ENCODE measurements at places on chromosomes 5 and 9.
A peak's percentile ranks its signal among the peaks of the same experiment; 100 is the strongest.

GRCh38 chr9:77848897-77849296, 182.7 kb downstream of the GNAQ start:
- DNase-seq = peak; percentile 91

- no peak for DNase-seq
Observed at GRCh38 chr9:114214181-114214580, 58.8 kb downstream of the COL27A1 start.

GRCh38 chr5:72947498-72947897, 8.3 kb upstream of the FCHO2 start:
- DNase-seq = no peak

GRCh38 chr5:150320044-150320613, 17.4 kb upstream of the ARSI start:
- peak; percentile 89 for DNase-seq

GRCh38 chr9:136140966-136141365, 22.3 kb upstream of the TMEM250 start:
- DNase-seq = no peak

DNA sequence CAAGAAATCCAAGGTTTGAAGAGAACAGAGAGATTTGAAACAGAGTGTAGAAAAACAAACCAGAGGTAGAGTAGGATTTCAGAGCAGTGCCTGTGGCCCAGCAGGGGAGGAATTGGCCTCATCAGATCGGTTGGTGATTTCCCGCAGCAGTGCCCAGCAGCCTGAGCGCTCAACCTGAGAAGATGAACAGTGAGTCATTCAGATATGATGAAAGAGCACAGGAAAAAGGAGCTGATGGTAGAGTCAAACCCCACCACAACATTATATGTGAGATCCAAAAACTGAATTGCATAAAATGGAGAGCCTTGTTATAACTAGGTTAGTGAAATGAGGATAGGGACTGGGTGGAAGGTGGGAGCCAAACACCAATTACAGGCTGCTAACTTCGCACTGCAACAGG, 248.9 kb downstream of the PIK3R1 start:
- DNase-seq = peak; percentile 90

GRCh38 chr9:36858805-36859375, 175.2 kb downstream of the PAX5 start:
- no peak for DNase-seq

DNA sequence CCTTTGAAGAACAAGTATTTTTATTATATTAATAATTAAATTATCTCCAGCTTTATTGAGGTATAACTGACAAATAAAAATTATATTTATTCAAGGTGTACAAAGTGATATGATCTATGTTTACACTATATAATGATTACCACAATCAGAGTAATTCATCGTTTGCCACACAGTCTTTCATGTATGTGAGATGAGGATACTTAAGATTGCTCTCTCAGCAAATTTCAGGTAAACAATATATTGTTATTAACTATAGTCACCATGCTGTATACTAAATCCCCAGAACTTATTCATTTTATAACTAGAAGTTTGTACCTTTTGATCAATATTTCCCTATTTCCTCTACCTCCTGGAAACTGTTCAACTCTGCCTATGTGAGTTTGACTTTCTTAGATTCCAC, 16.7 kb upstream of the CCNO start:
- no peak for DNase-seq

DNA sequence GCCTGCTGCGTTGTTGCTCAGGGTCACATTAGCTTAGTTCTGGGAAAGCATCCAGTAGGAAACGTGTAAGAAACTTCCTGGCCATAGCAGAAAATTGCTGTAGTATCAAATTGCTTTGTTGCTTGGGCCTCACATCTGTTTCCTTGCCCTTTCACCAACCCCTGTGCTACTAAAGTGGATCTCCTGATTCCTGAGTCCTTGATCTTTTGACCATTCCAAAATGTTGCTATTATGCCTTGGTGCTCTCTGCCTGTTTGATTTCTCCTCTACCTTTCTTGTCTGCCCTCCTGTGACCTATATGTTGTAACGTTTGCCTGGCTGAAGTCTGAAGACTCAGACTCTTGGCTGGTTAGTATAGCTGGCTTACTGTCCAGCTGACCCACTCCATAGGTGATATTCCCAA, 350.5 kb downstream of the ADGRV1 start:
- DNase-seq = peak; percentile 81

GRCh38 chr9:106779796-106780195, 83.2 kb upstream of the ZNF462 start:
- no peak for DNase-seq

DNA sequence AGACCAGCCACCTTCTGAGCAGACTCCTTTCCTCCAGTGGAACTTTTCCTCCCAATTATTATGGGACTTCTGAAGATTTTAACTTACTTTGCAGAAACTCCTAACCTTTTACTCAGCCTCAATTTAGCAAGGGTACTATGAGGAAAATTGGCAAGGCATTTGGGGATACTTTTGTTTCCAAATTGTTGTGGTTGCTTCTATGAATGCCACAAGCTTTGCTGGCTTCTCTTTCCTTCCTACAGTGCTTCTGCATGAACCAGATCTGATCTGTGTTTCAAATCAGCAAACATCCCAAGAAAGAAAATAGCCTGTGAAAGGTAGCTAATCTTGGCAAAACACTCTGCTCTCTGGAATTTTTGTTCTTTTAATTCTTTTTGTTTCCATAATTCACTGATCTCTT, 57.3 kb upstream of the TAF11L2 start:
- DNase-seq = peak; percentile 25

DNA sequence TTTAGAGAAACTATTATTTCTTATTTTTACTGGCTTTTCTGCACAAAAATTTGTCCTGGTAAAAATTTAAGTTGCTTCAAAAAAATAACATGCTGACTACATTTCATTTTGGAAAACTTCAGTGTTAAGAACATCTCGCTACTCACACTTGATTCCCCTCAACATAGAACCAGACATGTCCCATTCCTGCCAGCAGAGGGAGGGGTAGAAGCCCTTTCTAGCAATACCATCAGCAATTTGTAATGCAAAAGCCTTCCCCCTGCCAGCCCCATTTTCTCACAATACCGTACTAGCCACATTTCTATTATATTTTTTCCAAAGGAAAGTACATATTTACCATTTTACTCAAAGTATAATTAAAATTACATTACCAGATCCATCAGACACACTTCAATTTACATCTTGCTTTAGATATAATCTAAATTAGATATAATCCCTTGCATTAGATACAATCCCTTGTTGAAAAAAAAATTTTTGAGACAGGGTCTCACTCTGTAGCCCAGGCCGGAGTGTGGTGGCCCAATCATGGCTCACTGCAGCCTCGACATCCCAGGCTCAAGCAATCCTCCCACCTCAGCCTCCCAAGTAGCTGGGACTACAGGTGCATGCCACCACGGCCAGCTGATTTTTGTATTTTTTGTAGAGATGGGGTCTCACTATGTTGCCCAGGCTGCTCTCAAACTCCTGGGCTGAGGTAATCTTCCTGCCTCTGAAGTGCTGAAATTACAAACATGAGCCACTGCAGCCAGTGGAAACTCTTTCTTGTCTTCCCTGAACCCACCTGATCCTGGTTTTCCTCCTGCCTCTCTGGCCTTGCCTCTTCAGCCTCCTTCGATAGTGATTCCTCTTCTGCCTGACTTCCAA, 39.6 kb upstream of the IDNK start:
- peak; percentile 87 for DNase-seq

GRCh38 chr9:121638901-121639592, 12.4 kb upstream of the DAB2IP start:
- no peak for DNase-seq

GRCh38 chr9:136170006-136170901, 34.7 kb downstream of the LHX3 start:
- peak; percentile 22 for DNase-seq

GRCh38 chr5:151805414-151806223, 33.9 kb downstream of the G3BP1 start:
- DNase-seq = no peak

- peak; percentile 22 for DNase-seq
Observed at GRCh38 chr9:79962836-79963235, 391.1 kb downstream of the TLE4 start.

DNA sequence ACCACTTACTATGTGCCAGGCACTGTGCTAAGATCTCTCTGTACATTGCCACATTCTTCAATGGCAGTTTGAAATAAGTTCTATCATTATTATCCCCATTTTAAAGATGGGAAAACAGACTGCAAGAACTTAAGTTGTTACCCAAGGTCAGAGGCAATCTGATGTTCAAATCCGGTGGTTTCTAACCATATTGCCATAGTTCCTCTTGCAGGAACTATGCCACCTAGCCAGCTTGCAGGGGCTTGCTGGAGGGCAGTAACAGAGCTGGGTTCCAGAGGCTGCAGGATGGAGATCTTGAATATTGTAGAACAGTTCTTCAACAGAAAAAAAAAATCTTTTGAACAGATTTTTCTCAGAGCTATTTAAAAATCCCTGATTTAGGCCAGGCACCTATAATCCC, 71.8 kb upstream of the TNFAIP8 start:
- DNase-seq = no peak

- no peak for DNase-seq
Observed at GRCh38 chr9:92492781-92493401, 10.6 kb upstream of the ASPN start.

DNA sequence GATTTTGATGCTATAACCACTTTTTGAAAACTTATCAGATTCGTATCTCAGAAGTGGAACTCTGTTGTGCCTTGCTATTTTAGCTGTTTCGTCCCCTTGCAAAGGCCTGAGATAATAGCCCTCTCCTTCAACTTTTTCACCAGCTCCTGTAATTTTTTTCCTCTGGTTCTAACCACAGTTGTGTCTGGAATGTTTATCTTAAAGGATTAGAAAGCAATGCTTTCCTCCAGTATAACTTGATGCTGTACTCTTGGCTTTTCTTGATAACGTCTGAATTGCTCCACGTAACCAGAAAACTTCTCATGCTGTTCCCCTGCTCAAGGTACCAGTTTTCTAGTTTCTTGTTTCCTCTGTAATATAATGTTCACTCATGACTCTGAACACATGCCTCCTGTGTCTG, 209.4 kb downstream of the DTWD2 start:
- peak; percentile 19 for DNase-seq

- DNase-seq = peak; percentile 85
Observed at GRCh38 chr5:141430332-141431113, at the start of gene PCDHGA12. TSS of gene PCDHGA12 (plus strand) at chr5:141430507. CDS start at chr5:141430760, 253 bp downstream.

DNA sequence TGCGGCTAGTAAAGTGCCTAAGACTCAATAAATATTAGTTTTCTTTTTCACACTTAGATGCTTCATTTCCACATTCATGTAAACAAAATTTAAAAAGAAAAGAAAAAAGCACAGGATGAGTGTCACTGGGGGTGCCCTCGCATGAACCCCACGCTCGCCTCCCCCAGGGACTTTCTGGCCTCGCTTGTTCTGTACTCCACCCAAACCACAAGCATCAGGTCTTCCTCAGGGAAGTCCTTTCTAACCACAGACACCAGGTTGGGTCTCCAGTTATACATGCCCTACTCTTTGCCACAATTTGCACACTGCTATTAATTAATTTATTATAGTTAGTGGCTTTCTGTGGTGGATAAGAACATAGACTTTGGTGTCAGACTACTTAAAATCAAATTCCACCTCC, 92.4 kb downstream of the RORB start:
- no peak for DNase-seq

DNA sequence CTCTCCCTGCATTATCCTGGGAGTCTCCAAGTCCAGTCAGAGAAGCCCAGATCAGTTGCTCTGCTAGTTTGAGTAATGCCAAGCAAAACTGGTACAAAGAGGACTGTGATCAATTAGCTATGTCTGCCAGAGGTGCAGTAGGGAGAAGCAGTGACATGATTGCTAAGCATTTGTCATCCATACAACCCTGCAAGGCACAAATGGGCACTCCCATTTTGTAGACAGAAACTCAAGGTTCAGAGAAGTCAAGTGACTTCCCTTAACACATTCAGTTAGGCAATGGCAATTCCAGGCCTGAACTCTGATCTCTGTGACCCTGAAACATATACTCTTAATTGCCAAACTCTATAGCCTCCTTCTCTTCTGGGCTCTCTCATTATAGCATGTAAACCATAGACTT, 34.0 kb downstream of the NDST1 start:
- DNase-seq = no peak

GRCh38 chr9:23341346-23341745, 484.7 kb downstream of the ELAVL2 start:
- DNase-seq = no peak

GRCh38 chr5:129830288-129830687, 74.0 kb upstream of the CHSY3 start:
- DNase-seq = no peak

DNA sequence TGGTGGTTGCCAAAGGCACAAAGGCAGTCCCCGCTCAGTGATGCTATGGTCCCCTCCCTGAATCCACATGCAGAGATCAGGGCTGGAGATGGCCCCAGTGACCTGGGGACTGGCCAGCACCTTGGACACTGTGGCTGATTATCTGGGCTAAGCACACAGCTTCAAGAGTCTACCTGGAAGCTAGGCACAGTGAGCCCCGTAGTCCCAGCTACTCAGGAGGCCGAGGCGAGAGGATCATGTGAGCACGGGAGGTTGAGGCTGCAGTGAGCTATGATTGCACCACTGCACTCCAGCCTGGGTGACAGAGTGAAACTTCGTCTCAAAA, 8.3 kb upstream of the SCGB3A1 start:
- no peak for DNase-seq

DNA sequence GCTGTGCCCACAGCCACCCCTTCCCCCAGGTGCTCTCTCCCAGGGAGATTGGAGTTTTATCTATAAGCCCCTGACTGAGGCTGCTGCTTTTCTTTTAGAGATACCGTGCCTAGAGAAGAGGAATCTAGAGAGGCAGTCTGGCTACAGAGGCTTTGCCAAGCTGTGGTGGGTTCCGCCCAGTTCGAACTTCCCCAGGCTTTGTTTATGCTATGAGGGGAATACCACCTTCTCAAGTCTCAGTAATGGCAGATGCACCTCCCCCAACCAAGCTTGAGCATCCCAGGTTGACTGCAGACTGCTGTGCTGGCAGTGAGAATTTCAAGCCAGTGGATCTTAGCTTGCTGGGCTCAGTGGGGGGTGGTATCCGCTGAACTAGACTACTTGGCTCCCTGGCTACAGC, 157.4 kb downstream of the CAAP1 start:
- no peak for DNase-seq

GRCh38 chr9:130835441-130836298, 616 bp downstream of the ABL1 start:
- DNase-seq = peak; percentile 55

DNA sequence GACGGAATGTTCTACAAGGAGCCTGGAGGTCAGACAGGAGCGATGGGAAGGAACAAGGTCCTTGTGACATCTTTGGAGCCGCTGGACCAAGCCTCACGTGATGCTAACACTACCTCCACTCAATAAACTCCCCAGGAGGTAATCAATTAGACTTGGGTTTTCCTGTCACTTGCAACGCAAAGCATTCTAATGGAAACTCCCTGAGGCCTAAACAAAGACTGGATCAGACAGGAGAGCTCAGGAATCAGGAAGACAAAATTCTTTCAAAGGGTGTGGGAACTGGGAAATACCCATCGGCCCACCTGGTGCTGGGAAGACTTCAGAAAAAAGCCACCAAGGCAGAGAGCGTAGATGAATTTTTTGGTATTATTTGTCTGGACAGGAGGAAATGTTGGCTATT, 22.3 kb upstream of the UNC5A start:
- DNase-seq = no peak
